ENCODE measurements at places on chromosomes 5 and 9.
A peak's percentile ranks its signal among the peaks of the same experiment; 100 is the strongest.

- no peak for DNase-seq
Measured at GRCh38 chr9:133778336-133779013, 40.3 kb upstream of the SARDH start.

- peak; percentile 10 for DNase-seq
Measured at GRCh38 chr5:147176422-147176821, 58.4 kb upstream of the STK32A start.

- DNase-seq = no peak
Measured at GRCh38 chr5:189486-189885, 1.8 kb upstream of the LRRC14B start.

GRCh38 chr5:42949348-42950115 lies 90.6 kb downstream of the ANXA2R start:
- no peak for DNase-seq

GRCh38 chr9:127061411-127061810 lies 61.0 kb downstream of the ANGPTL2 start:
- DNase-seq = no peak

GRCh38 chr5:35880156-35880555 lies 23.5 kb downstream of the IL7R start:
- no peak for DNase-seq

GRCh38 chr9:93814077-93814956 lies 140.8 kb downstream of the BARX1 start:
- DNase-seq = peak; percentile 99

GRCh38 chr5:133925866-133926488 lies 42.4 kb downstream of the C5orf15 start:
- peak; percentile 69 for DNase-seq

GRCh38 chr9:99004717-99005460 lies 61.2 kb downstream of the COL15A1 start:
- no peak for DNase-seq

All from NCI-H69 (cell line).